ENCODE measurements at places on chromosomes 16 and 17.

- DNase-seq: no peak
These were observed 171.6 kb downstream of the SNX29 start for GRCh38 chr16:12148120-12148519.

DNA sequence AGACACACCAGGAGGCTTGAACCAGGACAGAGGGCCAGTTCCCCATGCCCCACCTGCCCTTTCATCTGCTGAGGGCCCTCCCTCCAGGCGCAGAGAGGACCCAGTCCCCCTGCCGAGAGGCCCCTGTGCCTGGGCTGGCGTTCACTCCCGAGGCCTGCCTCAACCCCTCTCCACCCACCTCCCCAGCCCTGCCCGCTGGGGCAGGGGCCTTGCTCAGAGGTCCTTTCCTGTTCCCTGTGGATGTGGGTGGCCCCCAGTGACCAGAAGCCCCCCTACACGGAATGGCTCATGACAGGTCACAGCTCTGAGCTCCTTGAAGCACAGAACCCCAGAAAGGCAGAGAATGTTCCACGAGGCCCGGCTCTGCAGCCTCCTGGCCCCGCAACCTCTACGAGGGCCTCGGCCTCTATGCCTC, 6.7 kb downstream of the TMC6 start:
- no peak for DNase-seq

DNA sequence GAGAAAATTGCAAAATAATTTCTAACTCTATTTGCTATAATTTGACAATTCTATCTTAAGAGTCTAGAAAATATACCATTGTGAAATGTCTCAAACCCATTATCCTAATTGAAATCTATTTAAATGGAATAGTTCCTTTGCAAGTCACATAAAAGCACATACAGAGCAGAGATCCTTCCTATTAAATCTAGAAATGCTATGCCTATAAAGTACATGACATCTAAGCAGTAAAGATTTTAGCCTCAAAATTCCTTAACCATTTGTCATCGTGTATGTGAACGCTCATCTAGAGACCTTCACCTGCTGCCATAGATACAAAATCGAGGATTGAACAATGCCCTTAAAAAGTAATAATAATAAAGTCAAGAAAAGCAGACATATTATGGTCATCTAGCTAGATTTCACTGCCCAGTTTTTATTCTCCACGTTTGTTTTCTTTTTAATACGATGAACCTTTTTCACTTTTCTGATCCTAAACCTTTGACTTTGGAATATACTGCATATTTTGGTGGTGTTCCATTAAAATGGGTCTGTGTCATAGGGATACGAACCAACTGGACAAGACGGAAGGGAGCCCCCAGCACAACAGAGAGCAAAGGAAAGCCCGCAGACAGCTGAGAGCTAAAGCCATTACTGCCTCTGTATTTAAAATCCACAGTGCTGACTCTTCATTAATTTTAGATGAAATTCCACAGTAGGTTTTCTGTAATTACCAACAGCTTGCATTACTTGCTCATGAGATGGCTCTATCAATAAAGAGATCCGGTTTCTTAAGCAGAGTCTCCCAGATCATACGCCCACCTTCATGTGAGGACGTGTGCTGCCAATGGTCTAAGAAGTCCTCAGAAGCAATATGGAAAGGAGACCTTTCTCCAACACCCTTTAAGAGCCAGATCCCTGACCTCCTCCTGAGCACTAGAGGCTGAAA, 17.6 kb downstream of the TEX2 start:
- no peak for DNase-seq

- DNase-seq: no peak
These were observed 91.7 kb downstream of the CLEC16A start for GRCh38 chr16:11036040-11036439.

- no peak for DNase-seq
These were observed 450.4 kb downstream of the MAF start for GRCh38 chr16:79150151-79150550.

- DNase-seq: no peak
These were observed 27.1 kb downstream of the USP10 start for GRCh38 chr16:84726669-84727467.

DNA sequence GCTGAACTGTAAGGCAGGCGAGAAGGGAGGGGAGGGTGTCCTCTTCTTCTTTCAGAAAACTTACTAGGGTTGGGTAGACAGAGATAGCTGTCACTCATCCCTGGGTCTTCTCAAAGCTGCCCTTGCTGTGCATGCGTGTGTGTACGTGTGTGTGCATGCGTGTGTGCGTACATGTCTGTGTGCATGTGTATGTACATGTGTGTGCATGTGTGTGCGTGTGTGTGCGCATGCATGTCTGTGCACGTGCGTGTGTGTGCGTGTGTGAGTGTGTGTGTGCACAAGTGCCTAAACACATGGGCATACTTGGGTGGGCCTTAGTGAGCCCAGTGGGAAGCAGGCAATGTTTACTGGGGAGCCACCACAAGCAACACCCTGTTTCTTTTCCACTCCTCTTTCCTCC, 154.8 kb upstream of the TNRC6C start:
- peak; percentile 27 for DNase-seq

GRCh38 chr17:78092794-78093324, 35.7 kb downstream of the TMC6 start:
- DNase-seq: no peak

DNA sequence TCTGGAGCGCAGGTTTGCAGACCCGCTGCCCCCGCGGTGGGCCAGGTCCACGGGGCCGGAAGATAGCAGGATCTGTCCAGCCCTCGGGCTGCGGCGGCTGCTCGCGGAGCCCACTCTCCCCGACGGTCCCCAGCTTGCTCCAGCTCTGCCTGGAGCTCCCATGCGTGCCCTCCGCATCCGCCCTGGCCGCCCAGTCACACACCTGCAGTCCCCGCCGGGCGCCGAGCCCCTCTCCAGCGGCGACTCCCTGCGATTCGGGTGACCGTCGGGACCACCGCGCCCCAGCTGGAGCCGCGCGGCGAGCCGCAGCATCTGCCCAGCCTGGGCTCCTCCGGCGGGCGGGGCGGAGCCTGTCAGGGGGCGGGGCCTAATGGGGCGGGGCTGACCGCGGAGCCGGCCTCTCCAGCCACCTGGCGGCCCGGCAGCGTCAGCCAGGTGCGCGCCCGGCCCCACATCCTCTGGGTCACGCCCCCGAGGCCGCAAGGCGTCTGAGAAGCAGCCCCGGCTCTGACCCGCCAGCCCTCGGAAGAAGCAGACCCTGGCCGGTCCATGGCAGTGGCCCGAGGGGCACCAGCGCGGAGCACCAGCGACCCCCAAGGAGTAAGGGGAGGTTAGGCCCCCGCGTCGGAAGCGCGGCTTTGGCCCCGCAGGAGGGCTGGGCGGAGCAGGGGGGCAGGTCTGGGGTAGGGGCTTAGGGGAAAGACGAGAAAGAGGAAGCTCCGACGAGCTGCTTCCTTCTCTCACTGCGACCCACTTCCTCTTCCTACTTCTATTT, at the start of gene PIK3R5:
Gene PIK3R5, minus strand, starts transcription at position 314 of the 775 bp plus-strand sequence. CDS start 54,213 bp downstream, outside the sequence.
- peak; percentile 74 for DNase-seq

- DNase-seq: no peak
These were observed 13.7 kb upstream of the CDIPT start for GRCh38 chr16:29876594-29877249.

DNA sequence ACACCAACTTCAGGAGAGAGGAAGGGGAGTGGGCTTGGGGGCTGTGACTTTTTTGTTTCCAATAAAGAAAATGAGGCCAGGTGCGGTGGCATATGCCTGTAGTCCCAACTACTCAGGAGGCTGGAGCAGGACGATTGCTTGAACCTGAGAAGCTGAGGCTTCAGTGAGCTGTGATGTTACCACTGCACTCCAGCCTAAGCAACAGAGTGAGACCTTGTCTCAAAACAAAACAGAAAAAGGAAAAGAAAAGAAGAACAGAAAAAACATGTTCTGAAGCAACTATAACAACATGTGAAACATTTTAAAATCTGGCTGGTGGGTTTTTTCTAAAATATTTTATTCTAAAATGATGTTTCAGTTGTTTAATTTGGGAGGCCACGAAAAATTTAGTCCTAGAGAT, 554.0 kb upstream of the ZFHX3 start:
- no peak for DNase-seq

DNA sequence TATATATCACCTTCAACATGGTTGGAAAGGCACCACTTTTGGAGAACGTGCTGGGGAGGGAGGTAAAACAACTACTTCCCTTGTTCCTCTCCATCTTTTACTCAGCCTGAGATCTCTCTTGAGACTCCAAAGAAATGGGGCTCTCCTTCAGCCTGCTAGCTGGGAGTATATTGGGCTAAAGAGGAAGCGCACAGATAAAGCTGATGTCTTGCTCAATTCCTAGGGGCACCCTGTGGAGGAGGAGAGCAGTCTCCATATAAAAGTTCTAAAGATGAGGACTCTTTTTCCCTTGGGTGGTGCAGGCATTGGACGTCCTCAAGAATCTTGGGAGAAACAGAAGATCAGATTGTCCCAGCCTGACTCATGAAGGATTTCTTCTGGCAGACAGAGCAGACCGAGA, 4.6 kb upstream of the ETV4 start:
- no peak for DNase-seq

DNA sequence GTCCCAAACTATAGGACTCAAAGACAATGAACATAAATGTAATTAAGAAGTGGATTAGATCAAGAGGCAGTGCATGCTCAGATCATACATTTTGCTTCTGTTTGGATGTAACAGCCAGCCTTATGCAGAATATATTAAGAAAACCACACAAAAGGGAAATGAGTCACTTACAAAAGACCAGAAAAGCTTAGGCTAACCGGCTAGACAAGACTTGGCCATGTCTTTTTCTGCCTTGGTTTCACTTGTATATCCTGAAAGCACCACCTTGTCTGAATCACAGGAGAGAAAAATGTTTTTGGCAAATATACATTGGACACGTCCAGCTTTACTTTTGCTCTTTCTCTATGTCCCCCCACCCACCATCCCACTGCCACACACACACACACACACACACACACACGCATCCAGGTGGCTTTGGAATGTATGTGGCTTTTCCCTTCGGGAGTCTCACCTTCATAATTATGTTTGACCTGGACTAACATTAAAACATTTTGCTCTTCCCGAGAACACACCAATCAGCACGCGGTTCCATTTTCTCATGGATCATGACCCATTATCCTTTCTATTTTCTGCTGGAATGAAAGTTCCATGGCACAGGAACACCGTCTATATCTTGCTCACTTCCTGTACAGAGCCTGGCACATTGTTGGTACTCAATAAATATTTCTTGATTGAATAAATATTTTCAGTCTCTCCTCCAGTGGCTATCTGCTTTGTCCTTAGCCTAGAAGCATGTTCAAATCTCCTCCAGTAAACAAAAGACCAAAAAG, 64.6 kb downstream of the CDK5R1 start:
- DNase-seq: no peak

GRCh38 chr16:23524886-23525285, 14.6 kb upstream of the GGA2 start:
- no peak for DNase-seq

GRCh38 chr17:57606111-57606875, 138.8 kb downstream of the CCDC182 start:
- no peak for DNase-seq

DNA sequence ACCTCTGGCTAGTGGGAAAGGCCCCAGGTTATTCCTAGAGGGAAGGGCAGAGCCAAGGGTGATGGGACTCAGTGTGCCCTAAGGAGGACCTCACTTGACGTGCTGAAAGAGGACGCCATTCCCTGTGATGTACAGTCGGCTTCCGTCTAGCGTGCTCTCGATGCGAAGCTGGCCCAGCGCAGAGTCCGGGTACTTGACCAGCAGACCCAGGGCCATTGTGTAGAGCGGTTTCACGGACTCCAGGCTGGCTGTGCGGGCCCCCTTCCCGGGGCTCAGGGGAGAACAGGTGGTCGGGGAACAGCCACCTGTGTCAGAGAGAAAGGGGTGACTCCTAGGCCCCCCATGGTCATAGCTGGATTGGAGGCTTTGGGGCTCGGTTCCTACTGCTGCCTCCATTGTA, 19.9 kb downstream of the PLEKHG4 start:
- no peak for DNase-seq

- DNase-seq: no peak
These were observed 66.7 kb downstream of the NACA2 start for GRCh38 chr17:61524319-61524718.

GRCh38 chr16:27706156-27706865, 156.4 kb downstream of the KATNIP start:
- peak; percentile 31 for DNase-seq

GRCh38 chr17:74951680-74952421, 16.2 kb downstream of the OTOP3 start:
- no peak for DNase-seq

- DNase-seq: no peak
These were observed 171.9 kb downstream of the ENGASE start for GRCh38 chr17:79246225-79247190.

GRCh38 chr17:48871551-48872351, 20.8 kb upstream of the ATP5MC1 start:
- DNase-seq: no peak

- no peak for DNase-seq
These were observed 59.0 kb downstream of the MSI2 start for GRCh38 chr17:57315061-57316015.

GRCh38 chr17:27518048-27518447, 61.8 kb downstream of the KSR1 start:
- no peak for DNase-seq

DNA sequence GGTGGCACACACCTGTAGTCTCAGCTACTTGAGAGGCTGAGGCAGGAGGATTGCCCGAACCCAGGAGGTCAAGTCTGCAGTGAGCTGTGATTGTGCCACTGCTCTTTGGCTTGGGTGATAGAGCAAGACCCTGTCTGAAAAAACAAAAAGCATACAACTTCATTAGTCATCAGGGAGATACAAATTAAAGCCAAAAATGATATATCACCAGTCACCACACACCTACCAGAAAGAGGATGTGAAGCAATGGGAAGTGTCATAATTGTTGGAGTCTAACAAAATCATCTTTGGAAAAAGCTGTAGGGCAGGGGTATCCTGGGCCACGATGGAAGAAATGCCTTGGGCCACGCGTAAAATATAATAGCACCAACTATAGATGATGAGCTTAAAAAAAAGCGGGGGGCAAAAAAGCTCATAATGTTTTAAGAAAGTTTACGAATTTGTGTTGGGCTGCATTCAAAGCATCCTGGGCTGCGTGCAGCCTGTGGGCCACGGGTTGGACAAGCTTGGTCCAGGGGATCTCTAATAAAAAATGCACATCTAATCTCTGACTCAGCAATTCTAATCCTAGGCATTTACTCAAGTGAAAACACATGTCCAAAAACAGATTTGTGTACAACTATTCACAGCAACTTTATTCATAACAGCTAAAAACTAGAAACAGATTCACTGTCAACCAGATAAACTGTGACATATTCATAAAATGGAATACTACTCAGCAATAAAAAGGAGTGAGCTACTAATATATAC, 65.9 kb downstream of the HIC1 start:
- no peak for DNase-seq

All from kidney (tissue), 22 donors.